ENCODE measurements at places on chromosomes 11 and 22. TPM values are rescaled to one million over a fixed set of nuclear protein-coding genes. Genes with fewer than 3 reads are reported as not detected.

- DNase-seq, result no peak
- no peak overlapping the region for H3K4me3 ChIP-seq
- peaks cover 6% of the 10 kb centered on the region for H3K27me3 ChIP-seq
Measured at GRCh38 chr22:18994701-18995326, 58.7 kb upstream of the PRODH start.

Gene NOX4
- 0.51 TPM for total RNA-seq

DNA sequence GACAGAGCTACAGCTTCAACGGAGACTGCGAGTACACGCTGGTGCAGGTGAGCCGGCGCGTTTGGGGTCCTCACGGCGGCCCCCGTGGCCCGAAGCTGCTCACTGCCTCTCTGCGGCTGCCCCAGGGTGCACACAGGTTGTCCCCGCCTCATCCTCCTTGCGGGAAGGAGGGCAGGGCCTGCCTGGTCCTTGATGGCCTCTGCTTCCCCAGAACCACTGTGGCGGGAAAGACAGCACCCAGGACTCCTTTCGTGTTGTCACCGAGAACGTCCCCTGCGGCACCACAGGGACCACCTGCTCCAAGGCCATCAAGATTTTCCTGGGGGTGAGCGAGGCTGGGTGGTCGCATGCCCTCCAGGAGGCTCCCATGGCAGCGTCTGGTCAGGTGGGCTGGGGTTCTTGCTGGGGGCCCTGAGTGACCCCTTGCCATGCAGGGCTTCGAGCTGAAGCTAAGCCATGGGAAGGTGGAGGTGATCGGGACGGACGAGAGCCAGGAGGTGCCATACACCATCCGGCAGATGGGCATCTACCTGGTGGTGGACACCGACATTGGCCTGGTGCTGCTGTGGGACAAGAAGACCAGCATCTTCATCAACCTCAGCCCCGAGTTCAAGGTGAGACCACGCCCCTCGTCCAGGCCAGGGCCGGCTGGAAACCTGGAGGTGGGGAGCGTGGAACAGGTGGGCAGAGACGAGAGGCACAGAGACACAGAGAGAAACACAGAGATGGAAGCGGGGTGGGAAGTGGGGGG lies 19.4 kb downstream of the MUC5AC start:
- H3K4me3 ChIP-seq, result no peak overlapping the region
- no peaks in the 10 kb centered on the region for H3K4me1 ChIP-seq
- no peak overlapping the region for H3K27ac ChIP-seq
- H3K27me3 ChIP-seq, result no peaks in the 10 kb centered on the region
- DNase-seq, result no peak

DNA sequence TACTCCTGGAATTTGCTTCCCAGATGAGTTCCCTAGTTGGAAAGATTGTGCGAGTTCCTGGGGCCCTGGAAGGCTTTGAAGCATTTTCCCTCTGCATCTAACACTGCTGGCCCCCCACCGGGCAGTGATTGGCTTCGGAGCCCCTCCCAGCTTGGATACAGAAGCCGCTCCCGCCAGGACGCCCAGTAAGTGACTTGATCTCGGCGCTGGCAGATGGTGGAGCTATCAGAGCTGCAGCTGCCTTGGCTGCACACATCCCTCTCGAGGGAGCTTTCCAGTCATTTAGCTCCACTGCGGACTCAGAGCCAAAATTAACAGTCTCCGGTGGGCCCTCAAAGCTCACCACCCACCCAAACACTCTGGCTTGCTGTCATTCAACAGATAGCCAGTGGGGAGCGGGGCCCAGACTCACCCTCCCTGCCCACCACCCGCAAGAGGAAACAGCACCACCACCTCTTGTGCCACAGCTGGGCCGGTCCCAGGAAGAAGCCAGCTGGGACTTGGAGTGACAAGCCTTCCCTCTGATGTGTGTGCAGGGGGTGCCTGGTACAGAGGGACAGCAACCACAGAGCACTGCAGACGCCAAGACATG lies 162.3 kb downstream of the TRIM29 start:
- no peaks in the 10 kb centered on the region for H3K4me1 ChIP-seq
- H3K36me3 ChIP-seq, result no peaks in the 10 kb centered on the region
- H3K4me3 ChIP-seq, result no peak overlapping the region
- no peak for DNase-seq
- no peaks in the 10 kb centered on the region for H3K27me3 ChIP-seq

- no peaks in the 10 kb centered on the region for H3K27me3 ChIP-seq
- peak; percentile 54 for DNase-seq
- H3K4me1 ChIP-seq, result no peaks in the 10 kb centered on the region
- peaks cover 19% of the 10 kb centered on the region for H3K36me3 ChIP-seq
- H3K27ac ChIP-seq, result no peak overlapping the region
Measured at GRCh38 chr22:32854351-32854804, 52.9 kb downstream of the TIMP3 start.

DNA sequence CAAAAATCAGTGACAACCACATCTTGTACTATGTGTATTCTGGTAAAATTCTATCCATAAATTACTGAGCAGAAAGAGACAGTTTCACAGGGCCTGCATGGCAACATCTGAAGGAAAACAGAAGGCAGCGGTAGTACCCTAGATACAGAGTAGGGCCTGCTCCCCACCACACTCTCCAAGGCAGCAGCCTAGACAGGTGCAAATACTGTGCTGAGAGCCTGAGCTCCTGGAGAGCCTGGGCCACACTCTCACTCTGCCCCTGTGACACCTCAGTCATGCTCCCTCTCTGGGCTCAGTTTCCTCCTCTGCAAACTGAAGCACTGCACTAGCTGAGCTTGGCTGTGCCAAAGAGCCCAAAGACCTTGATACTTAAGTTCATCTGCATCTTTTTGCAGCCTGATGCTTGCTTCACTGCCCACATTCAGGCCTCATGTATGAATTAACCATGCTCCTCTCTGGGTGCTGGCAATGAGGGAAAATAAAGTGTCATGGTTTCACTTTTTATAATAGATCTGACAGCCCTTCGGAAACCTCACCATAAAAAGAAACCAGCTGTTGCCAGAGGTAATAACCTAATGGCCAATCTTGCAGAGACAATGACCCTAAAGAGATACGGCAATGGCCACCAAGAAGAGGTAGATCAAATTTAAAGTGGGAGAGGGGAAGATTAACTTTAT lies 104.7 kb downstream of the PLEKHA7 start:
- H3K4me1 ChIP-seq, result no peaks in the 10 kb centered on the region
- H3K36me3 ChIP-seq, result no peaks in the 10 kb centered on the region
- DNase-seq, result no peak
- H3K4me3 ChIP-seq, result no peak overlapping the region

DNA sequence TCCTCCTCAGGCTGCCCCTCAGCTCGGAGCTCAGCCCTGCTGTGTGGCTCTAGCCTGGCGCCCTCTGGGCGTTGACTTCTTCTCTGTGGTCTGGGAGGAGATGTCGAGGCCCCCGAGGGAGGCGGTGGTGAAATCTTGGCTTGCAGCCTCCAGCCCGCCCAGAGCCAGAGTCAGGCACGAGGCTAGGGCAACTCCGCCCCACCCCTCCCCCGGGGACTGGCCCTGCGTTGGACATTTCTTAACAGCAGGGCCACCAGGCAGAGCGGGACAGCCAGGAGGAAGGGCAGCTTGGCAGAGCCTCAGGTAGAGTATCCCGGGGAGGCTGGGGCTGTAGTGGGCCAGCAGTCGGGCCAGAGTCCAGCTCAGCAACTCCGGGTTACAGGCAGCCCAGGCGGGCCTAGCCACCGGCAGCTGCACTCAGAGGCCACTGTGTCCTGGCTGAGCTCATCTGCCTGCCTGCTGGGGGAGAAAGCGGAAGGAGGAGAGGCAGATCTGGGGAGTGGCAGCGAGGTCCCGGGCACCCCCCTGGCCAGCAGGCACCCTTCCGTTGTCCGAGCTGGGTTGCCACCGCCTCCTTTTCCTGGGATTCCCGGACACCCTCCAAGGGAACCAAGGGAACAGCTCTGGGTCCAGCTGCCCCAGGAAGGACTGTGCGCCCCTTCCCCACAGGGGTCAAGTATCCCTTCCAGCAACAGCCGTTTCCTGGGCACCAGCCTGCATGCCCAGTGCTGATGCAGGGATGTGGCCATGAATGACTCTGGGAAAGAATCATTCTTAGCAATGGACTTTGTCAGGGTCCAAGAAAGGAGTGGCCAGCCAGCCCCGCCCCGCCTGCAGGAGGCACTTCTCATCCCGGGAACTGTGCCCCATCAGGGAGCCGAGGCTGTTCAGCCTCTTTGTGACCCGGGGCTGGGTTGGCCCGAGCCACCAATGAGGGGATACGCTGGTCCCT lies at the start of gene ALDH3B1:
Gene ALDH3B1 (plus strand): TSS at position 238 of the 952 bp plus-strand sequence. CDS start 4,971 bp downstream, outside the sequence.
- peaks cover 6% of the 10 kb centered on the region for H3K36me3 ChIP-seq
- peak within 1 kb of the TSS; percentile 97 for H3K27ac ChIP-seq
- peak within 1 kb of the TSS; percentile 62 for H3K4me3 ChIP-seq
- H3K27me3 ChIP-seq, result no peaks in the 10 kb centered on the region

DNA sequence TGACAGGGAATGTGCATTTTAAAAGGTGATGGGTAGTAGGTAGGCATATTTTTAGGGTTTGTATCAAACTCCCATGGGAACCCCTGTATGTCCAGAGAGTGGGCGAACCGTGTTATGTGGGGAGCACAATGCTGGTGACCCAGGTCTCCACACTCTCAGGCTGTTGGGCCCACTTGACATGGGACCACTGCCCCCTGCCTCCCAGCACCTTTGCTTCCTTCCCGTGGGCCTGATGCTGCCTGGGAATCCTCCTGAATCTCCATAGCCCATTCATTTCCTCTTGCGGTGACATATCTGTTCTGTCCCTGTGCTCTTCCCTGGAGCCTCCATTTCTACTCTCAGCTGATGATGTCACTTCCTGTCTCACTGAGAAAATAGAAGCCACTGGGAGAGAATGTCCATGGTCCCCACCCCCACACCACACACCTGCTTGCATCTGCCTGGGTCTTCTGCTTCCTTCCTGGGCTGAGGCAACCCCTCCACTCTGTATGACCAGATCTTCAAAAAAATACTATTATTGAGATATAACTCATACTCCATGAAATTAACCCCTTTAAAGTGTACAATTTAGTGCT lies 55.8 kb upstream of the THY1 start:
- H3K4me1 ChIP-seq, result peaks cover 15% of the 10 kb centered on the region
- H3K36me3 ChIP-seq, result no peaks in the 10 kb centered on the region
- peaks cover 12% of the 10 kb centered on the region for H3K27me3 ChIP-seq
- no peak for DNase-seq
- H3K4me3 ChIP-seq, result no peak overlapping the region

Gene EFCAB6
- 1.5 TPM for total RNA-seq

DNA sequence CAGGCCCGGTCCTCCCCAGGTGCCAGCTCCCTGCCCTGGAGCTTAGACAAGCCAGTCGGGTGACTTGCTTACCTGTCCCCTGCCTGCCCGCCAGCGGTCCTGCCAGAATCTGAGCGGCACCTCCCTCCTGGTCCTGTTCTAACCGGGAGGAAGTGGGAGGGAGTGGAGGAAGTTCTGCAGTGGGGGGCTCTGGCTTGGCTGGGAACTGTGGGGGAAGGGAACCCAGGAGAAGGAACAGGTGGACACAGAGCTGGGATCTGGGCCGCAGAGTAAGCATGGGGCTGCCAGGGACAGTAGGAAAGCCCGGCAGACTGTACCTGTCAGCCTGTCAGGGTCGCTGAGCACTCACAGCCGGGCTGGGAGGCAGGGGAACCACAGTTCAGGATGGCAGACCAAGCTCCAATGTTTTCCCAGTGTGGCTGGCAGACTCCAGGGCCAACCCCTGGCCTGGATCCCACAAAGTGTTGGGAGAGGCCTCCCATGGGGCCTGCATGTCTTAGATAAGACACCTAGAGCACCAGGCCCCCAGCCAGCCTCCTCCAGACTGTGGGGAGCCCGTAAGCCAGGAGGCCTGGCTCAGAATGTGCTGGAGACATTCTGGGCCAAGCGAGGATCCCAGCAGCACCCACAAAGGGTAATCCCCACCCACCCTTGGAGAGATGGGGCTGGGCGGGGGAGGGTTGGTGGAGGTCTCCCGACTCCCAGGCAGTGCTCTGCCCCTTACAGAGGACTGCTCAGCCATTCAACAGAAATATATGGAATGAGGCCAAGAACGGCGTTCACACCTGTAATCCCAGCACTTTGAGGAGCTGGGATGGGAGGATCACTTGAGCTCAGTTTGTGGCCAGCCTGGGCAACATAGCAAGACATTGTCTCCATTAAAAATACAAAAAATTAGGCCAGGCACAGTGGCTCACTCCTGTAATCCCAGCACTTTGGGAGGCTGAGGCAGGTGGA lies 2.3 kb downstream of the CYB5R3 start:
- peaks cover 32% of the 10 kb centered on the region for H3K4me1 ChIP-seq
- H3K36me3 ChIP-seq, result no peaks in the 10 kb centered on the region
- H3K27ac ChIP-seq, result no peak overlapping the region
- no peak overlapping the region for H3K4me3 ChIP-seq
- DNase-seq, result peak; percentile 35
- H3K27me3 ChIP-seq, result no peaks in the 10 kb centered on the region

DNA sequence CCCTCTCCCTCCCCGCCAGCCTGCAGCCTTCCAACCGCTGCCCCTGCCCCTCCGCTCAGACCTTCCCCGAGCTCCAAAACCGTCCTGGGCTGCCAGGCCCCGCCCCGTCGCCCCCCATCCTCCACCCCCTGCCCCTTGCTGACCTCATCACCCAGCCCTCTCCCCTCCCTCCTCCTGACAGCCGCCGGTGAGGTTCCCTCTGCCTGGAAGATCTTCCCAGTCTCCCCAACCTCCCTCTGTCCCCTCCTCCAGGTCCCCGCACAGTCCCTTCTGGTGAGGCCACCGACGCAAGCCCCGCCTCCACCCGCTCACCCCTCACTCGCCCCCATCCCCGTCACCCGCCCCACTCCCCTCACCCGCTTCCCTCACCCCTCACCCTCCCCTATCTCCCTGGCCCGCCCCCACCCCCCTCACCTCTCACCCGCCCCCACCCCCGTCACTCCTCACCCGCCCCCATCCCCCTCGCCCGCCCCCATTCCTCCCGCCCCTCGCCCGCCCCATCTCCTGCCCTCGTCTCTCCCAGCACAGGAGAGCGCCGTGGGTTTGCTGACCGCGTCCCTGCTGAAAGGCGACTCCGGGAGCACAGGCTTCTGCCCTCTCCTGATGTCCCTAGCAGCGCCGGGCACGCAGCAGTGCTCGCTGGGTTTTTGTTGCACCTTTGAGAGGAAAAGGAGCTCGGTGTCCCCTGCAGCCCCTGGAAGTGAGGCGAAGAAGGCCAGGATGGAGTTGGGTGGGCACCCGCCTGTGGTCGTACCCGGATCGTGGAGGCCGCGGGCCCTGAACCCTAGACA lies 16.4 kb upstream of the UPK3A start:
- DNase-seq, result no peak
- peaks cover 11% of the 10 kb centered on the region for H3K27me3 ChIP-seq
- H3K4me3 ChIP-seq, result peak overlapping the region; percentile 28
- H3K4me1 ChIP-seq, result peaks cover 4% of the 10 kb centered on the region

- no peaks in the 10 kb centered on the region for H3K27me3 ChIP-seq
- no peak overlapping the region for H3K27ac ChIP-seq
- H3K4me3 ChIP-seq, result no peak overlapping the region
Measured at GRCh38 chr22:38485783-38486182, 17.9 kb downstream of the KDELR3 start.

GRCh38 chr11:105588001-105588400 lies 21.9 kb upstream of the GRIA4 start:
- no peak overlapping the region for H3K4me3 ChIP-seq
- peak; percentile 78 for DNase-seq
- no peak overlapping the region for H3K27ac ChIP-seq

DNA sequence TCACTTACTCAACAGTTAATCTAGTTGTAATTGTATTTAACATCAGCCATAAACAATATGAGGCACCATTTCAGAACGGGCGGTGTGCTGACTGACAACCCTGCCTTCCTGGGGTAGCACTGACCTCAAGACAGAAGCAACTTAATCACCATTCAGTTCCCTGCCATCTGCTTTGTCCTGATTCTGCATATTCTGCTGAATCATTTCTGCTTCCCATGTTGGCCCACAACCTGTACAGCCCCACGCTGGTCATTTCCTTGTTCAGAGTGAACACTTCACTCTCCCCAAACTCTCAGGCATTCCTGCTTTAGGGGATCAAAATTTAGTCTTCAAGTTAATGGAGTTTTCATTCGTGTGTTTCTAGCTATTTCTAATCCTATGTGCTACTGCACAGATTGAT lies 132.3 kb upstream of the ZBED5 start:
- no peaks in the 10 kb centered on the region for H3K27me3 ChIP-seq
- no peak for DNase-seq
- H3K4me3 ChIP-seq, result no peak overlapping the region
- no peaks in the 10 kb centered on the region for H3K4me1 ChIP-seq
- H3K27ac ChIP-seq, result no peak overlapping the region

Measured in fibroblast of lung (primary cell).